ENCODE measurements at places on chromosomes 4 and X.

DNA sequence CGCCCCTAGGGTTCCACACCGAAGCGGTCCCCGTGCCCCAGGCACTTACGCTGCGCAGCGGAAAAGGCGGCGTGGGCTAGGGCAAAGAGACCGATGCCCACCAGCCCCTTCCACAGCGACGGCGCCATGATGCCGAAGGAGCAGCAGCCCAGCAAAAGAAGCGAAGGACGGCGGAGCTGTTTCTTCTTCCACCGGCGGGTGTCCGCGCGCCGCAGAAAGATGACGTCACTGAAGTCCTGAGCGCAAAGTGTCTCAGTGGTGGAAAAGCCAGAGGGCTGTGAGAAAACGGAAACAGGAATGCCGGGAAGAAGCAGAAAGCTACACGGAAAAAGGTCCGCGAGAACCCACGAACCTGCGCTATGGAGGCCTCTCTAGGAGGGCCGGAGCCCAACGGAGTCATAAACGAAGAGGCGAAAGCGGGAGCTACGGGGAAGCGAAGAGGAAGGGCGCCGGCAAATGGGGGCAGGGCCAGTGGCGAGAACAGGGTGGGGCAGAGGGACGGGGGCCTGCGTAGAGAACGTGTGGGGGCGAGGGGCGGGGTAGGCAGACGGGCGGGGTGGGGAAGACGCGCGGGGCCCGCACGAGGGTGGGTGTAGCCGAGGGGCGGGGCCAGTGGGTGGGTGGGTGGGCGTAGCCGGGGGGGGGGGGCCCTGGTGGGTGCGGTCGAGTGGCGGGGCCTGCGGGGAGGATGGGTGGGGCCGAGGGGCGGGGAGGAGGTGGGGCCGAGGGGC lies at the start of gene MMGT1:
Gene MMGT1 (minus strand): TSS at position 441 of the 731 bp plus-strand sequence. CDS start 313 bp downstream, at position 128.
- DNase-seq, result peak; percentile 93

DNA sequence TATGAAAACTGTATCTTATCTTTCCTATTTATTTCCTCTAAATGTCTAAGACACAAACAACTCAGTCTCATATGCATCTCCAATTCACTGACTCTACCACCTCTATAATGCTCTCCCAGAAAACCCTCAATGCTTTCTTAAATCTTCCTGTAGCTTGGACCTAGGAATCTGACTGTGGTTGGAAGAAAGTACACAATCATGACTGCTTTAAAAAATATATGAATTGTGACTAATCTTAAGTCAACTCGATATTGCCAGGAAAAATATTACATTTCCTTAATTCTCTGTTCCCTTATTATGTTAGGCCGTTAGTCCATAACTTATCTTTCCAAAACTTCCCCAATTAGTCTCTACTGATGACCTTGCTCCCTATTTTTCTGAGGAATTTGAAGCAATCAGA lies 87.0 kb downstream of the SPCS3 start:
- DNase-seq, result no peak

GRCh38 chr4:55346851-55347255 lies 811 bp downstream of the SRD5A3 start:
- no peak for DNase-seq

GRCh38 chrX:108264376-108264775 lies 172.8 kb downstream of the ATG4A start:
- DNase-seq, result no peak

- no peak for DNase-seq
Measured at GRCh38 chr4:173990869-173991210, 292.6 kb downstream of the FBXO8 start.

DNA sequence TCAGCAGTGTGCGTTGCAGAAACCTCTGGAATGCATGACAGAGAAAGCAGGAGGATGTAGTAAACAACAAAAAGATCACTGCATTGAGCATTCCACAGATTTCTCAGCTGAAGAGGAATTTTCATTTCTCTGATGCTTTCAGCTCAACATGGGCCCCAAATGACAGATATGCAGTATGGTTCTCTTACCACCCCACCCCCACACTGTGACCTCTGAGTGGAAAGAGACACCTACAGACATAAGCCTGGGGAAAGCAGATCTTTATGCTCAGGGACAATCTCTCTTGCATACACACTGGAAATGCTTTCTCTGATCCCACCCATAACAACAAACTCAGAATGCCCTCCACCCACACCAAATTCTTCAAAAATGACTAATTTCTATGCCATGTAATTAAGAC lies 983.7 kb upstream of the LCORL start:
- DNase-seq, result no peak

- no peak for DNase-seq
Measured at GRCh38 chr4:175054980-175055379, 136.8 kb downstream of the ADAM29 start.

- DNase-seq, result no peak
Measured at GRCh38 chr4:153880983-153881382, 92.1 kb upstream of the SFRP2 start.

DNA sequence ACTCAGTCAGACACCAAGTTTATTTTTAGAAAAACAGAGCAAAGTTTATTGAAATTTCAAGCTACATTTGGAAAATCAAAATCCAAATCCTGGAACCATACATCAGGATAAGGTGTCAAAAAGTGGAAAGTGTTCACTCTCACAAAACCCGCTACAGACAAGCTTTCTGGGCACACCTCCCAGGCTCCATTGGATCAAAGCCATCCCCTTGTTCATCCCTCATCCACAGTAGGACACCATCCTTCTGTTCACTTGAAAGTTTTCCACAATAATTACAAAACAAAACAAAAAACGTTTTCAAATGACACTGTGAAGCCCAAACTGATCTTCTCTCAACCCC lies 62.4 kb downstream of the TSC22D3 start:
- DNase-seq, result no peak

GRCh38 chr4:172485007-172485406 lies 671.8 kb downstream of the GALNTL6 start:
- no peak for DNase-seq

DNA sequence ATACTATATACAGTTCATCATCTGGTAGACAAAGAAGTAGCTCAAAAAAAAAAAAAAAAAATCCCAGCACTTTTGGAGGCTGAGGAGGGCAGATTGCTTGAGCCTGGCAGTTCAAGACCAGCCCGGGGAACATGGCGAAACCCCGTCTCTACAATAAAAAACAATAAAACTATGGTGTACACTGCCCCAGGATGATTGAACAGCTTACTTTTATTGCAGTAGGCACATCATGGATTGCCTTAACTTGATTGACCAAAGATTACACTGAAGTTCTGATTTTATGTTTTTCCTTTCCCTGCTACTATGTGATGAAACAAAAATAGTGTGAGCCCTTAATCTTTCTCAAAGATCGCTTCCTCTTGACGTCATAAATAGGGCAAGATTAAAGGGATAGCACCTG lies 60.6 kb downstream of the SNX25 start:
- DNase-seq, result no peak

- no peak for DNase-seq
Measured at GRCh38 chrX:142295190-142295589, 90.1 kb upstream of the MAGEC2 start.

- no peak for DNase-seq
Measured at GRCh38 chr4:5447755-5448154, 260.6 kb downstream of the EVC2 start.
